ENCODE measurements at places on chromosomes 5 and 9.

- DNase-seq = no peak
These were observed 653.4 kb upstream of the ZNF608 start for GRCh38 chr5:125399885-125400284.

GRCh38 chr5:74686962-74687751 lies 2.1 kb downstream of the HEXB start:
- no peak for DNase-seq

- peak; percentile 28 for DNase-seq
These were observed 292.5 kb downstream of the PARP8 start for GRCh38 chr5:50958852-50959457.

DNA sequence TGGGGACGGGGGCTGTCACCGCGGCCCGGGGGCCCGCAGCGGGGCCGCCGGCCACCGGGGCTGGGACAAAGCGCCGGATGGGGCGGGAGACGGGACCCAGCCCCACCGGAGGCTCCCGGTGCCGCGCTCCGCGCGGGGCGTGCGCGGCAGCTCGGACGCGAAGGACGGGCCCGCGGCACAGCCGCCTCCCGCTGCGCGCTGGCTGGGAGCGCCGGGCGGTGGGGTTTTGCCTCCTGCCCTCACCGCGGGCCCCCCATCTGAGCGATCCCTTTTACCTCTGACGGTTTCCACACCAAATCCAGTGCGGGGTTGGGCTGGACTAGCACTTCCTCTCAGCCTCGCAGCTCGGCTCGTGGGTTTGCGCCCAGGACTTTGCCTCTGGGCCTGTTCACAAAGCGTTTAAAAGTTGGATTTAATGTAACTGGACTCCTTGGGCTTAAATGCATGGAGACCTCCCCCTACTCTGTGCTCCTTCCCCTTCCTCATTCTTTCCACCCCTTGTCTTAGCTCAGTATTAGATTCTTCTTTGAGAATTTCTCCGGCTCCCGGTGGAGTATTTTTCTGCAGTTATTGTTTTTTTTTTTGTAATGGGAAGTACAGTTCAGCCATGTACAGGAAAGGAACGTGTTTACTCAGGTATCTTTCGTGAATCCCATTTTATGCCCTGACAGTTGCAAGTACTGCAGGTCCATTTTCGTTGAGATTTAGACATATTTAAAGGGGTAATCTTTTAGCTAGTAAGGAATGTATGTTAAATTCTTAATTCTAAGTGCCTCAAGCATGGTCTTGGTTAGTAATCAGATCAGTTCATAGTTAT lies 691 bp downstream of the FCHO2 start:
- no peak for DNase-seq

DNA sequence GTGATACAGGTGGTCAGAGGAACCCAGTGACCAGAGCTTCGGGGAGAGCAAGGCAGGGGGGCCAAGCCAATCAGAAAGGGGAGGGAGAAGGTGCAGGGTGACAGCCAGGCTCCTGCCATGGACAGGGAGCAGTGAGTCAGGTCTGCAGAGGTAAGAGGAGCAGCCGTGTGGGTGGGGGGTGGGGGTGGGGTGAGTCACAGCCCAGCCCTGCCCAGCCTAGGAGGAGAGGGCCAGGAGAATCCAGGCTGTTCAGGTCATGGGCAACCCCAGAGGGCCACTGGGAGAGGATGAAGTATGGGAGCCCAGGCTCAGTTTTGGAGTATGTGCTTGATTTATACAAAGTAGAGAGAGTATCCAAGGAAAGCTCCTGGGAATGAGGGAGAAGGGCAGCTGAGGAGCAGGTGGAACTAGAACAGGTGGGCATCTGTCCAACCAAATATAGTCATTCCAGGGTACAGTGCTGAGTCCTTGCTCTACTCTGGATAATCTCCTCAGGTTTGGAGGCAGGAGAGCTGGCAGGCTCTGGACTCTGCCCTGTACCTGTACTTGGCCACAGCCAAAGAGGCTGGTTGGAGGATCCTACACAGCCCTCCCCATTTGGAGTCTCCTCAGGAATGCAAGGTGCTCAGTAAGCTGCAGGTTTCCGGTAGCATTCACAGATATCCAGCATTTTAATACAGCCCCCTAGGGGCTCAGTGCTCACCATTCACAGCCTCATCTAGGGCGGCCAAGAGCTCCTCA lies 1.6 kb downstream of the HBEGF start:
- DNase-seq = no peak

DNA sequence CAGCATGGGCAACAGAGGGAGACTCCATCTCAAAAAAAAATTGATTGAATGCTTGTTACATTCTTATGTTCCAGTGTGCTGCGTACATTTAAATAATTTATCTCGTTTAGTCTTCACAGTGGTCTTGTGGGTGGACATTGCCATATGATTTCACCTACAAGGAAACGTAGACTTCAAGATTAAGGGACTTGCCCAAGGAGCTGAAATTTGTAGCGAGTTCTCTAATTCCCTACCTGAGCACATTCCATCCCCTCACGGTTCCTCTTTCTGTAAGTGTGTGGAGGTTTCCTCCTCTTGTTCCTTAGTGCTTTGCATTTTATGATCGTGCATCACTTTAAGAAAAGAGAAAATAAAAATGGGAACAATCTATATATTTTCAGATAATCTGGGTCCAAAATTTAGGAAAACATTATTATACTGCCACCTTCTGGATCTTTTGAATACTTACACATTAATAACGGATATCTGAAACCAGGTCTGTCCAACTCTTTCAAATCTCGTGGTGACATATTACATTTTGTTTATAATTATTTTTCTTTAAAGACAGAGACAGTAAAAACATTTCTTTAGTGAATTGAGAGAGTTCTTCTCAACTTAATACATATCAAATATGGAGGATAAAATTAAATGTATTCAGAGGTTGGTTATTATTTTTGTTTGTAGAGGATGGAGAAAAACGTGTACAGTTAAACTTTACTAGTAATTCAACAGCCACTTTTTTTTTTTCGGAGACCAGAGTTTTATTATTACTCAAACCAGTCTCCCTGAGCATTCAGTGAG lies 29.9 kb upstream of the C7 start:
- no peak for DNase-seq

DNA sequence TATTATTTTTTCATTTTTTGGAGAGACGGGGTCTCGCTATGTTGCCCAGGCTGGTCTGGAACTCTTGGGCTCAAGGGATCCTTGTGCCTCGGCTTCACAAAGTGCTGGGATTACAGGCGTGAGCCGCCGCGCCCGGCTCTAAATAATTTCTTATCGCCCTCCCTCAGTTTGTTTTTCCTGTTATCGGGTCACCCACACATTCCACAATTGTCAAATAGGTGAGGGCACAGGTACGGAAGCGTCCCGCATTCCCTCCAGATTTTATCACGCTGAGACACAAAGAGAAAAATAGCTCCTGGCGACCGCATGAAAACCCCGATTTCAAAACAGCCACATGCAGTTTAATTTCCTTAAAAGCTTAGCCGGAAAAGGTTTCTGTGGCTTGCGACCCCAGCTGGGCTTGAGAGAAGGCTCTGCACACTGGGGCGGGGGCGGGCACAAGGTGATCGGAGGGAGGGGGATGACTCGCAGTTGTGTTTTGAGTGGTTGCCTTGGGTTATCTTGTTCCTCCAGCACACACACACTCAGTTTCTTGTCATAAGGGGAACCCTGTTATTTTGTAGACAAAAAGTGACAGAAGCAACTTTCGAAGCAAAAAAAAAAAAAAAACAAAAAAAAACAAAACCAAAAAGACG lies 717 bp upstream of the IQGAP2 start:
- DNase-seq = no peak

GRCh38 chr5:20559845-20560244 lies 571.8 kb upstream of the CDH18 start:
- no peak for DNase-seq

Measured in NCI-H187 (cell line).